ENCODE measurements at places on chromosomes 13 and 19.

DNA sequence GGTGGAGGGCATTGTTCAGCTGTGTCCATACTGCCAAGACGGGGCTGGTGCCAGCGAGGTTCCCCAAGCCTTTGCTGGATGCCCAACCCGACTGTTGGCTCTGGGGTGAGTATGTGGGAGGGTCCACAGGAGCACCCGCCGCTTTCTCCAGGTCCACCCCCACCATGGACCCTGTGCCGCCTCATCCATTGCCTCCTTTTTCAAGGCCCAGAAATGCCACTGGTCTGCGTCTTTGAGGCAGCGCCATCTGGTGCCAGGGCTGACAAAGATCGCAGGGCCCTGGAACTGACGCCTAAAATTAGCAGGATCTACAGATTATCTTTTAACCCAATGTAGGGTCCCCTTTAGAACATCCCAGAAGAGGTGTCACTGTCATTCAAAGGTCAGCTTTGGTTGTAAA lies 34.6 kb downstream of the NFIX start:
- DNase-seq: no peak

GRCh38 chr13:20624213-20624612 lies 57.3 kb downstream of the IFT88 start:
- DNase-seq: no peak

GRCh38 chr13:26819046-26819445 lies 58.5 kb upstream of the GPR12 start:
- no peak for DNase-seq

GRCh38 chr13:111886217-111886945 lies 180.6 kb upstream of the SOX1 start:
- no peak for DNase-seq

GRCh38 chr13:48121733-48122132 lies 26.8 kb upstream of the MED4 start:
- no peak for DNase-seq

- DNase-seq: no peak
These were observed 1397.4 kb upstream of the SPRY2 start for GRCh38 chr13:81738364-81738763.
